ENCODE measurements at places on chromosomes 13 and 19.
A peak's percentile ranks its signal among the peaks of the same experiment; 100 is the strongest.

- no peak for DNase-seq
Measured at GRCh38 chr13:20856650-20857049, 45.9 kb downstream of the XPO4 start.

DNA sequence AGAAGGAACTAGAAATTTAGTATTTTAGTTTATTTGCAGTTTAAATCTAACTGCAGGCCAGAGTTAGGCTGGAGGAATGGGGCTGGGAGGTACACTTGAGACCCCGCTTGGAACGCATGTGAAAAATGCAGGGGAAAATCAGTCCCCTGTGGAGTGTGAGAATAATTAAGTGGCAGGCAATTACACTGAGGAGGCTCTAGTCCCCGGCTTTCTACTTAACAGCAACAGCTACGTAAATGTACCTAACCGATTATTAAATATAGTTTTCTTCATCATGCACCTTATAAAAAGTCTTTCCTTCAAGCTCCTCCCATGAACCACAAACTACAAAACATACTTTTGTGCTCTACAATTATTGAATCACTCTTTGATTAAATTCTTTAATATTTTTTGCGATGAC is 804 bp downstream of the ZNF708 start:
- DNase-seq: no peak

DNA sequence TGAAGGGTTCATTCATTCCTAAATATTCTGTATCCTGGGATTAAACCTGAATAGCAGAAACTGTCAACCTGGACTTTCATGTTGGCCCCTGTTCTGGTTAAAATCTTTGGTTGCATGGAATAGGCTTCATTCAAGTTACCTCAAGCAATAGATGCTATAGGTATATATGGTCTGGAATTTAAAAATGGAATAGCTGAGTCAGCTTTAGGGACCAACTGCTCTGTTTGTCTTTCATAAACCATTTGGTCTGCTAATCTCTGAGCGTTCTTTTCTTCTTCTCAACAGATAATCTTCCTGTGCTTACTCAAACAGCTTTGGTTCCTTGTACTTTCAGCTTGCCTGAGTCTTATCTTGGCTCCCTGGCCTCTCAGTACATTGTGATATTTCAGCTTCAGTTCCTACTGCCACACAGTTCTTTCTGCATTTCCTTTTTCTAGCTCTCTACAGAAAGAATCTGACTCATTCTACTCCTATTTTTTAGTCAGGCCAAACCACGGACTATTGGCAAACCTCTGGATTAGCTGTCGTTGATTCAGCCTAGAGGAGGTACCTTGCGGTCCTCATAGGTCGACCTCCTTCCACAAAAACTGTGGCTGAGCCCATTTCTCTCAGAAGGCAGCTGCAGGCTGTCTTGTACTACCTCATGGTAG is 35.9 kb upstream of the MAB21L1 start:
- DNase-seq: peak; percentile 66

DNA sequence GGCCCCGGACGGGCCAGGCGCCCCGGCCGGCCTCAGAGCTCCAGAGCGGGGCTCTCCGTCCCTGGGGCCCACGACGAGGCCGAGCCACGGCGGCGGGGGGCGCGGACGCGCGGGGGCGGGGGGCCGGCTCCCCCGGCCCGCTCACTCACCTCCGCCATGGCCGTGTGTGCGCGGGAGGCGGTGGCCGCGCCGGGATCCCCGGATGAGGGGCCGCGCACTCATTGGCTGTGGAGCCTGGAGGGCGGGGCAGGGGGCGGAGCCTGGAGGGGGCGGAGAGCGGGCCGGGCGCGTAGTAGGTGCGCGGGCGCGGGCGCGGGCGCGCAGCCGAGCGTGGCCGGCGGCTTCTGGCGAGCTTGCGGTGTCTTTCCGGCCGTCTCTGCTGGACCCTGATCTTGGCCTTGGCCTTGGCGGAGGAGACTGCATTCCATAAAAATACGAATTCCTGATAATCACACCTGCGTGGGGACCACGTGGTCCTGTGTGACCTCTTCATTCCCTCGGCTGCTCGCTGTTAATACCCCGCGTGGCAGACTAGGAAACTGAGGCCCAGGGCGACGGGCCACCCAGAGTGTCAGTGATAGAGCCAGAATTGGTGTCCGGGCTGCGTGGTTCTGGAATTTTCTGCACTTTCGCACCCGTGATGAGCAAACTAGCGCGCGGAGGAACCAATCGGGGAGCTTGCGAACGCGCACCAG is at the start of gene MIER2:
Gene MIER2 (minus strand): TSS at position 172 of the 695 bp plus-strand sequence. CDS start 14 bp downstream, at position 158.
- DNase-seq: no peak

DNA sequence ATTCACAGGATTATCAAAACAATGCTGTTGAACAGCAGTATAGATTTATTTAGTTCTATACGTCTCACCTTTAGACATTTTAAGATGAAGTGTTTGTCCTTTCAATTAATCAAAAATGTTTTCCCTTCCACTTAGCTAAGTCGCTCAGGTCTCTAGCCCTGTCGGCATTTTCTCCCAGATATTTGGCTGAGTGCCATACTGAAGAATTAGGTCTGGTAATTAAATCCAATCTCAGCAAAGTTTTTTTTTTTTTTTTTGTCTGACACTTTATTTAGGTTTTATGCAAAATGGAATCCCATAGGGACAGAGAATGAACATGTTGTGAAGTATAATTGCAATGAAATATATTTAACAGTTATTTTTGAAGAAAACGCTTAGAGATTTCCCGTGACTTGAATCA is 44.1 kb downstream of the RFC3 start:
- no peak for DNase-seq

GRCh38 chr13:114096031-114096485 is 36.4 kb downstream of the RASA3 start:
- no peak for DNase-seq

GRCh38 chr13:43545317-43545874 is 241.4 kb downstream of the ENOX1 start:
- no peak for DNase-seq

- no peak for DNase-seq
Measured at GRCh38 chr19:48687776-48688175, 8.0 kb upstream of the FUT2 start.

DNA sequence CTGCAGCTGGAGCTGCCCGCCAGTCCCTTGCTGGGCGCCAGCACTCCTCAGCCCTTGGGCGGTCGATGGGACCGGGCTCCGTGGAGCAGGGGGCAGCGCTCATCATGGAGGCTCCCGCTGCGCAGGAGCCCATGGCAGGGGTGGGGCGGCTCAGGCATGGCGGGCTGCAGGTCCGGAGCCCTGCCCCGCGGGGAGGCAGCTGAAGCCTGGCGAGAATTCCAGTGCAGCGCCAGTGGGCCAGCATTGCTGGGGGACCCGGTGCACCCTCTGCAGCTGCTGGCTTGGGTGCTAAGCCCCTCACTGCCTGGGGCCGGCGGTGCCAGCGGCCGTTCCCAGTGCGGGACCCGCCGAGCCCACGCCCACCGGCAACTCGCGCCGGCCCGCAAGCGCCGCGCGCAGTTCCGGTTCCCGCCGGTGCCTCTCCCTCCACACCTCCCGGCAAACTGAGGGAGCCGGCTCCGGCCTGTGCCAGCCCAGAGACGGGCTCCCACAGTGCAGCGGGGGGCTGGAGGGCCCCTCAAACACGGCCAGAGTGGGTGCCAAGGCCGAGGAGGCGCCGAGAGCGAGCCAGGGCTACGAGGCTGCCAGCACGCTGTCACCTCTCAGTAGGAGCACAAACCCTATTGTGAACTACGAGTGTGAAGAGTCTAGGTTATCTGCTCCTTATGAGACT is 687.1 kb downstream of the PCDH17 start:
- DNase-seq: no peak

DNA sequence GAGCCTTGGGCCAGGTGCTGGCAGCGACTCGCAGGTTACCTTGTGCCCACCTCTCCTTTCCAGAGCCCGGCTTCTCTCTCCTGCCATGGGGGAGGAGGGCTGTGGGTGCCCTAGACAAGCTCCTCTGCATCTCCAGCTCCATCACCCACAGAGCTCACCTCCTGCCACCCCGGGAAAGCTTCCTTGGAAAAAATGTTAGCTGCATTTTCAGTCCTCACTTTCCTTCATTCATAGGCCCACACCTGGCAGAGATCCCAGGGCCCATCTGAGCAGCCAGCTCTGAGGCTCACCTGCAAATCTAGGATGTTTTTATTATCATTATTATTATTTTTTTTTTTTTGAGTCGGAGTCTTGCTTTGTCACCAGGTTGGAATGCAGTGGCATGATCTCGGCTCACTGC is 36.8 kb downstream of the ZFR2 start:
- no peak for DNase-seq

GRCh38 chr19:44723952-44724319 is 24.6 kb upstream of the BCL3 start:
- DNase-seq: no peak

DNA sequence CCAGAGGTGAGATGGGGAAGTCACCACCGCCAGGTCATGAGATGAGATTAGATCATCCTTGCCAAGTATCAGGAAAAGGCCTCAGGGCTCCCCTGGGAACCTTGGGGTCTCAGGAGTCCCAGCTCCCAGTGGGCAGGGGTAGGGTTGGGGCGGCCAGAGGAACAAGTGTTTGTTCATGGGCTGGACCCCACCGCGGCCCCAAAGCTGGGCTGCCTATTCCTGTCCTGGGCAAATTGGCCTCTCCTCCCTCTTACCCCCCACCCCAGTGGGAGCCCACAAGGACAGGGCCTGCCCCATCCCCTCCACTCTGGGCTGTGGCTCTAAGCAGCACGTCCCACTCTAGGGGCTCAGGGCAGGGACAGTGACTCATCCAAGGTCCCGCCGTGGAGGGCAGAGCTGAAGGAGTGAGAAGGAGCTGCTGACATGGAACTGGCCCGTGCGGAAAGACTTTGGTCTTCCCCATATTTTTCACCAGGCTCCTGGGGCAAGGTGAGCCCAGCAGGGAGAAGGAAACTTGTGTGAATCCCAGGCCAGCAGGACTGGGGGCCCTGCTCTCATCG is 4.0 kb upstream of the HCN2 start:
- no peak for DNase-seq

- DNase-seq: no peak
Measured at GRCh38 chr19:31413353-31413752, 64.1 kb upstream of the TSHZ3 start.

DNA sequence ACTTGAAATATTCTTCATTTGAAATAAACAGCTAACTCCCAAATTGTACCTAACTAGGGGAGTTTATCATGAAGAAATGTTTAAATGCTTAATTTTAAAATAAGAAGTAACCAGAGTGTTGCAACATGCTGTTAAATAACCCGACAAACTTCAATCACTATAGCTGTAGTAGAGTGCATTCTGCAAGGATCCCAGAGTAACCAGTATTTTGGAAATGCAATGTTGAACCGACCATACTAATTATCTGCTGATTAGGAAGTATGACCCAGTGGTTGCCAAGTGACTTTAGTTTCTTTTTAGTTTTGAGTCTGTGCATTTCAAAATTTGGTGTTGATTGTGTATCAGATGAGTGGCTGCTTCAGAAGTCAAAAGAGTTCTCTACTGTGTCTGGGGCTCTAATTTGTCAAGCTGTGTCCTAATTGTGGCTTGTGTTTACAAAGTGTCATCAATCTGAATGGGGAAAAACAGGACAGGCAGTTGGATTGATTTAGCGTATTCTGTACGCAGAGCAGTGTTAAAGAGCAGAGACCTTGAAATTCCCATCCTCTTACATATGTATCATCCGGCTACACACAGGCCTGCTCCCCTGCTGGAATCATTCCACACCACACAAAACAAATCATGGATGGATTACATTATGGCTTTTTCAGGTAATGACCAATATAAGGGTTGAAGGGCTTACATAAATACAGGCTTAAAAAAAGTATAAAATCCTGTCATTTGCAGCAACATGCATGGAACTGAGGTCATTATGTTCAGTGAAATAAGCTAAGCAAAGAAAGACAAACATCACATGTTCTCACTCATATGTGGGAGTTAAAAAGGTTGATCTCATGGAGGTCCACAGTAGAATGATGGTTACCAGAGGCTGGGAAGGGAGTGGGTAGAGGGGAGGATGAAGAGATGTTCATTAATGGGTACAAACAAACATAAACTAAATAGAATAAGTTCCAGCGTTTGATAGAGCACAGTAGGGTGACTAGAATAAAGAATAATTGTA is 351.5 kb downstream of the KLF12 start:
- no peak for DNase-seq

DNA sequence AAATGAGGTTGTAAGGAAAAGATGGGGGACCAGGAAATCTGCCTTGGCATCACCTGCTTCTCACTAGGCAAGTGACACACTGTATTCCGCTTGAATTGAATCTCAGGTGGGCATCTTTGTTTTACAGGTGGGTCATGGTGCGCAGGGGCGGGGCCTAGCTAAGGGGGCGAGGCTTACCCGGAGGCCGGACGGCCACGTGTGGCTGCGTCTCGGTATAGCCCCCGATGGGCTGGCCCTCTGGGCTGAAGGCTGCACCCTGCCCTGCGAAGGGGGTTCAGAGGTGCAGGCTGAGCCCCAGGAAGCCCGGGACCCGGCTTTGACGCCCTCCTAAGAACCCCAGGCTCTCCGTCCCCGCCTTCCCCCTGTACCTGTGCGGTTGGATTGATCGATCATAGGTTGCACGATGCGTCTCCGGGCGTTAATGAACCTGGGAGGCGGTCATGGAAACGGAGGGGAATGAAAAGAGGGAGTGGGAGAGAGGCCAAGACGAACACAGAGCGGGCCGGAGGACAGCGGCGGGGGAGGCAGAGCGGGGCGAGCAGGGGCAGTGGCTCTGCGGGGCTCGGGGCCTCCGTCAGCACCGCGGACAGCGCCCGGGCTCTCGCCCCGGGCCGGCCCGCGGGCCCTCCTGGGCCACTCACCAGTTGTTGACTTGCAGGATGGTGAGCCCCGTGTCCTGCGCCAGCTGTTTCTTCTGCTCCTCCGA is 12.5 kb downstream of the MEIS3 start:
- DNase-seq: no peak

GRCh38 chr19:679418-680286 is 3.5 kb downstream of the FSTL3 start:
- no peak for DNase-seq

DNA sequence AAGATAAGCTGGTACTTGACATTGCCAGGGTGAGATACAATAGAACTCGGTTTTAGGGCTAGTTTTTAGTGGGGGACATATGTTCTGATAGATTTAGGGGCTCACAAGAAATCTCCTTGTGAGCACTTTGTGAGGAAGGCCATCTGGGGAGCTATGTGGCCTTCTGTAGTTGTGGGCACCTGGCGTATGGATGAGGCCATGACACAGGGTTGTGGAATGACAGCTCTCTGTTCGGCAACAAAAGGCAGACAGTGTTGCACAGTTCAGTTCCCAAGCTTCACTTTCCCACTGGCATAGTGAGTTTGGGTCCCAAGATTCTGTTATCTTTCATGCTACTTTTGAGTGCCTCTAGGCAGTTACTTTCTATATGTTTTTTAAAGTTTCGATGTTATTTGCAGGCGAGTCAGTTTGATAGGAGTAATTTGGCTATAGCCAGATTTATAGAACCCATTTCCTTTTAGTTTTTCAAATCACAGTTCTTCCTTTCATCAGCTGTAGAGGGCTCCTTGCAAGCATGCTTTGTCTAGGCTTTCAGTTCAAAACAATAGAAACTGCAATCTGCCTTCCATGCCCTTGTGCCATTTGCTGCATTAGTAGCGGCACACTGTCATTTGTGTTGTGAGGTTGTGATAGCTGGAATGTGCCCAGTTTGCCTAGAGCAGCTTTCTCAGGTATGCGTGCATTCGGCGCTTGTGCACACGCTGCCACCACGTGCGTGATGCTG is 70.6 kb upstream of the TEX29 start:
- no peak for DNase-seq
